Right lobe of liver (tissue), 6 donors: ENCODE measurements at places on chromosomes 3 and 15. TPM values are rescaled to one million over a fixed set of nuclear protein-coding genes. Genes with fewer than 3 reads are reported as not detected.

- H3K36me3 ChIP-seq, result no peaks in the 10 kb centered on the region
- H3K27ac ChIP-seq, result no peak overlapping the region
- H3K27me3 ChIP-seq, result no peaks in the 10 kb centered on the region
- H3K4me1 ChIP-seq, result no peaks in the 10 kb centered on the region
- DNase-seq, result no peak
These were observed 115.3 kb downstream of the MECOM start for GRCh38 chr3:169548194-169548593.

- H3K4me1 ChIP-seq, result no peaks in the 10 kb centered on the region
- H3K27ac ChIP-seq, result peak overlapping the region; percentile 54
- no peak overlapping the region for H3K4me3 ChIP-seq
- no peaks in the 10 kb centered on the region for H3K27me3 ChIP-seq
These were observed 59.8 kb downstream of the SH3BP5 start for GRCh38 chr3:15272426-15273196.

DNA sequence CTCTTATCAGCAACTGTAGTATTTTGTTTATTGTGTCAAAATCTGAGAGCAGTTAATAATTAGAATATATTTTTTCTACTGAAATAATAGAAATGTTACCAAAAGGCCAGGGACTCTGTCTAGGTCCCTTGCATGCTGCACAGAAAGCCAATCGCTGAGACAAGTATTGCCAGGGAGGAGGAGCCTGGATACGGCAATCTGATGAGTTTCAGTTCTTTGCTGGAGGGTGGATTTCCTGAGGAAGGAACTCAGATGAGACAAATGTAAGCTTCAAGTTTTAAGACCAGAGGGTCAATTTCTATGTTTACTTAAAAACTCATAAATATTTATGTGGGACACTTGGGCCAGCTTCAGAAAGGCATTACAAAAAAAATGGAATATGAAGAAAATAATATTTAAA is 252.2 kb downstream of the GABRG3 start:
- H3K27me3 ChIP-seq, result no peaks in the 10 kb centered on the region
- H3K27ac ChIP-seq, result no peak overlapping the region
- no peaks in the 10 kb centered on the region for H3K4me1 ChIP-seq
- H3K4me3 ChIP-seq, result no peak overlapping the region
- no peaks in the 10 kb centered on the region for H3K36me3 ChIP-seq
- no peak for DNase-seq

DNA sequence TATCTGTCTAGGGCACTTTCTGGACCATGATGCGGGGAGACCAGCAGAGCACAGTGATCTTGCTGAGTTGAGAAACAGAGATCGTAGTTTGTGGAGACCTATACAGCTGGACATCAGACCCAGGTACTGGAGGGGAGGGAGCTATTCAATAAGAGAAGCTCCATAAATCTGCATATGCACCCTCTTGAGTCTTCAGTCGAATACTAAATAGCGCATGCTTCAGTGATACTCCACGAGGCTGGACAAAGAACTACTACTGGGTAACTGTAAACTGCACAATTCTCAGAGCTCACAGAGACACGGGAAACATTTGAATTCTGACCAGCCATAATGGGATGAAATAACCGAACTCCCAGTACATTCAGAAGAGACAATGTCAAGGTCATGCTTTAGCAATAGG is 49.7 kb downstream of the MINAR1 start:
- no peaks in the 10 kb centered on the region for H3K4me1 ChIP-seq
- no peak overlapping the region for H3K27ac ChIP-seq
- H3K36me3 ChIP-seq, result no peaks in the 10 kb centered on the region
- DNase-seq, result no peak

GRCh38 chr15:70781236-70781635 is 17.9 kb upstream of the UACA start:
- no peak for DNase-seq
- H3K27ac ChIP-seq, result no peak overlapping the region
- H3K4me1 ChIP-seq, result no peaks in the 10 kb centered on the region
- no peak overlapping the region for H3K4me3 ChIP-seq
- H3K27me3 ChIP-seq, result no peaks in the 10 kb centered on the region

- no peaks in the 10 kb centered on the region for H3K36me3 ChIP-seq
- peak overlapping the region; percentile 70 for H3K4me3 ChIP-seq
- peak overlapping the region; percentile 58 for H3K27ac ChIP-seq
- H3K27me3 ChIP-seq, result no peaks in the 10 kb centered on the region
These were observed 13.1 kb downstream of the TNK2 start for GRCh38 chr3:195895078-195895860.

DNA sequence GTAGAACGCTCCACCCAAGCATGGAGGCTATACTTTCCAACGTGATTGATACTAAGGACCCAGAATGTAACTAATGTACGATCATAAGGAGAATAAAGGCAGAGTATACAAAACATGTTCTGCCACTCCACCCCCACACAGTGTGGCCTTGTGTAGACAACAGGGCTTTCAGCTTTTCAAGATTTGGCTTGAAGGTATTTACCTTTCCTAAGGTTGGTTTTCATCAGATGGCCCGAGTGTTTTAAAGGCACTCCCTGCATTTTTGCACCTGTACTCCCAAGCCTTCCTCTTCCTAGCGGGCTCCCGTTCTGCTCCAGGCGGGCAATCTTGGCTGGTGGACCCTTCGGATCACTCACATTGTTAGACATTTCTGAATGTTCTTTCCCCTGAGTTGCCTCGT is 4.6 kb downstream of the SATB1 start:
- H3K36me3 ChIP-seq, result peaks cover 8% of the 10 kb centered on the region
- H3K4me1 ChIP-seq, result no peaks in the 10 kb centered on the region
- H3K27ac ChIP-seq, result no peak overlapping the region
- H3K27me3 ChIP-seq, result no peaks in the 10 kb centered on the region
- H3K4me3 ChIP-seq, result no peak overlapping the region

- H3K27ac ChIP-seq, result no peak overlapping the region
- H3K4me3 ChIP-seq, result no peak overlapping the region
- no peaks in the 10 kb centered on the region for H3K27me3 ChIP-seq
These were observed 45.4 kb downstream of the GRK7 start for GRCh38 chr3:141808586-141808985.

- H3K4me1 ChIP-seq, result peaks cover 4% of the 10 kb centered on the region
- DNase-seq, result peak; percentile 57
- peak overlapping the region; percentile 82 for H3K4me3 ChIP-seq
- no peaks in the 10 kb centered on the region for H3K36me3 ChIP-seq
- peak overlapping the region; percentile 98 for H3K27ac ChIP-seq
- no peaks in the 10 kb centered on the region for H3K27me3 ChIP-seq
These were observed 461 bp downstream of the XRN1 start for GRCh38 chr3:142447301-142447851.

DNA sequence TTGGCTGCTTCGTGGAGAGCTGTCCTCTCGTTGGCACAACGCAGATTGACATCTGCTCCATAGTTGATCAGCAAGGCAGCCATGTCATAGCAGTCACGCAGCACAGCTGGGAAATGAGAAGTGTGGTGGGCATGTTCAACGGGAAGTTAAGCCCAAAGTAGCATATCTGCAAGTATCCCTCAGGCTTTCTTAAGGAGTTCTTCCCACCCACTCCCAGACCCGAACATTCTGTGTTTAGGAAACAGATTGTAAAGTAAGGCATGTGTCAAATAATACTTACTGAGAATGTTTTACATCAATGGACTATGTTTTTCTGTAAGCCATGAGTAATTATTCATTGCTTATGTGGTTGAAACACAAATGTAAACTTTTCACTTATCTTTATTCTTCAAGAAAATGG is 9.2 kb downstream of the ASB14 start:
- peaks cover 2% of the 10 kb centered on the region for H3K4me1 ChIP-seq
- H3K27ac ChIP-seq, result no peak overlapping the region
- DNase-seq, result no peak
- H3K27me3 ChIP-seq, result no peaks in the 10 kb centered on the region

DNA sequence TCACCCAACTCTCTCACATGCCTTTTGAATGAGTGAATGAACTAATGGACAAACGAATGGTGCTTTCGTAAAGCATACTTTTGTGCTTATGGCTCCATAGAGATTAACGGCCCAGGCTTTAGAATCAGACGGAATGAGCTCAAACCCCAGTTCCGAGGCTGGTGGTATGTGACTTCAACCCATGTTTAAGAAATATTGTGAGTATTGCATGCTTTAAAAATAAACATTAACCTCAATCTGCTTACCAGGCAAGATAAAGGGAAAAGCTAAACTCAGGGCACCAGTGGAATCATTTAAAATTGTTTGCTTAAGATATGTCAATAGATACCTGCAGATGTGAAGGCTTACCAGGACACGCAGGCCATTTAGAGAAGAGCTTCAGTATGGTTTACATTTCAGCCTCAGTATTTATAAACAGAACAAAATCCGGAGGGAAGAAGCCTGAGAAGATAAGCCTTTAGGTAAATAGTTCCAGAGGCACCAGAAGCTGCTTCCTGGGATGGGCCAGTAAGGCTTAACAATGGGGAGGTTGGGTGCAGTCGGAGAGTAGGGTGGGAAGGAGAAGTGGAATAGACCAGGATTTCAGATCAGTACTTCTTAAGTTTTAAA is 186.4 kb downstream of the ADAMTS9 start:
- no peak overlapping the region for H3K4me3 ChIP-seq
- H3K27ac ChIP-seq, result no peak overlapping the region

- no peaks in the 10 kb centered on the region for H3K4me1 ChIP-seq
- no peak for DNase-seq
- no peak overlapping the region for H3K4me3 ChIP-seq
These were observed 165.8 kb downstream of the ERC2 start for GRCh38 chr3:56302417-56302816.

- no peak for DNase-seq
- H3K4me3 ChIP-seq, result no peak overlapping the region
- H3K27ac ChIP-seq, result no peak overlapping the region
- no peaks in the 10 kb centered on the region for H3K27me3 ChIP-seq
These were observed 150.0 kb downstream of the GHSR start for GRCh38 chr3:172298247-172298646.

DNA sequence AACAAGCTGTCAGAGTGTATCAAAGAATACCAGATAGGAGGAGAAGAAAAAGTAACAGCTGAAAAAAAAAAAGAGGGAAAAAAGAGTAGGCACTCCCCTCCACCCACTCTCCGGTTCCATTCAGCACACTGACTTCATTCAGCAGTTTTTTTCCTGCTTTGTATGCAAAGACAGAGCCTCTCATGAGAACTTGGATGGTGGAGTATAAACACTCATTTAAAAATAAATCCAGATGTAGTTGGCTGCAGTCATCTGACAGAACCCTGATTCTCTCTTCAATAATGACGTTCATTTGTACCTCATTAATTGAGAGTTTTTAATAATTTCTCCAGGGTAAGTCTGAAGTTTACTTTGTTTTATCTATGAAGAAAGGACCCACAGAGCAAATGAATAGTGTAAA is 81.0 kb downstream of the TMEM108 start:
- H3K27me3 ChIP-seq, result no peaks in the 10 kb centered on the region
- DNase-seq, result no peak
- no peaks in the 10 kb centered on the region for H3K36me3 ChIP-seq
- no peaks in the 10 kb centered on the region for H3K4me1 ChIP-seq
- no peak overlapping the region for H3K27ac ChIP-seq

- H3K36me3 ChIP-seq, result no peaks in the 10 kb centered on the region
- H3K27ac ChIP-seq, result no peak overlapping the region
- no peaks in the 10 kb centered on the region for H3K27me3 ChIP-seq
- no peaks in the 10 kb centered on the region for H3K4me1 ChIP-seq
- no peak overlapping the region for H3K4me3 ChIP-seq
These were observed 82.6 kb downstream of the RPLP1 start for GRCh38 chr15:69535101-69535638.

DNA sequence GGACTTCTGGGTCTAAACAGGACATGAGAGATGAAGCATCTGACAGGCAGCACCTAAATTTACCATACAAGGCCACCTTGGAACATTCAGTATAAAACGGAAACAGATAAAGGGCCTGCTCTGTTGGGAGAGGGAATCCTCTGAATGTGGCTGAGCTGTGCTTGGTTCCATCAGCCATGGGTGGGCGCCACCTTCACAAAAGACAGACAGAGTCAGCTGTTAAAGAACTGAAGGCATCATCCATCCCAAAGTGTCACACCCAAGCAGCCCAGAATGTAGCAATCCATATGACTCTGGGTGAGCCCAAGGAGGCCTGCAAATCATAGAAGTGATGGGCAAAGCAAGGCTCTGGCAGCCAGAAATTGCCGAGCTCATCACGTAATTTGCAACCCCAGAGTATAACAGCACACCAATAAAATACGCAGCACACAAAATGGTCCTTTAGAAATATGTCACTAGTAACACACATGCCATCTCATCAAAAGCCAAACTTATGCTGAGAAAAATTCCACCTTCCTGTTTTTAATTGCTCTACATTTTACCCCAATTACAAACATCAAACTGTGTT is 24.8 kb upstream of the RBP1 start:
- no peak overlapping the region for H3K27ac ChIP-seq
- no peak for DNase-seq
- no peaks in the 10 kb centered on the region for H3K27me3 ChIP-seq
- no peak overlapping the region for H3K4me3 ChIP-seq

DNA sequence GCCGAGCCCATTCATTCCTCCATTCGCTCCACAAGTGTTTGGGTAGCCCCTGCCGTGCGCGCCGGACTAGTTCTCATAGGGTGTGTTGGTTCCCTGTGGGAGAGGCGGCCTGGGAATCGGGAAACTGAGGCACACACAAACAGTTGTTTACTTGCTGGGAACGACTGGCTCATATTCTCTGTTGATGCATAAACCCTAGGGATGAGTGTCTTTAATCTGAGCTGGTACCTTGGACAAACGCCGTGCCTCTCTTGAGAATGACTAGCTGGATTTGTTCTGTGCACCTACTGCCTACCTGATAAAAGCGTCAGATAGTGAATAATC is 737 bp downstream of the DNAJA4 start:
- H3K4me3 ChIP-seq, result peak overlapping the region; percentile 47
- H3K4me1 ChIP-seq, result no peaks in the 10 kb centered on the region
- no peaks in the 10 kb centered on the region for H3K36me3 ChIP-seq
- DNase-seq, result no peak
- H3K27ac ChIP-seq, result no peak overlapping the region

DNA sequence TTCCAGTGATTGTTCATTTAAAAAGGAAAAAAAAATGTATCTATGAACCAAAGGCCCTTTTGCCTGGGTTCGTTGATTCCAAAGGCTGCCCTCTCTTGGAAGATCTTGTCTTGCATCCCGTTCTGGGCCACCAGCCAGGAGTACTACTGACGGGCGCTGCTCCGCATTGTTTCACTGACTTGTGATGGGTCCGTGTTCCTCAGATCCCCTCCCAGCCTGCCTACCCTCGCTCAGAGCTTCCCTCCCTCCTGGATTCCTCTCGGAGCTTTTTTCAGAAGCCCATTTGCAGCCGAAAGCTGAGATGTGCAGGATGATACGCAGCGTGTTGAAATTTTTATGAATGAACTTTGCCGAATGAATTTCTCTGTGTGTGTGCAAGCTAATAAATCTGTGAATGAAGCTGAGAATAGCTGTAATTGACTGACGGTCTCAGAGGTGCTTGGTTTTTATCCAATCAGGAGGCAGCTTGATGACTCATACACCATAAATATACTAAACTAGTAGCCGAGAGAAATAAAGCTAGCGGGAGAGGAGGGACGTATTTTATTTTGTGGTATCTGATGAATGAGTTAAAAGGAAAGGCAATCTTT is at the start of gene SHC4:
Gene SHC4, minus strand, starts transcription at position 396 of the 590 bp plus-strand sequence. CDS start 904 bp downstream, outside the sequence.
- H3K27ac ChIP-seq, result no peak within 1 kb of the TSS
- peak within 1 kb of the TSS; percentile 45 for H3K4me3 ChIP-seq
- peak; percentile 65 for DNase-seq
- no peaks in the 10 kb centered on the region for H3K36me3 ChIP-seq

The ECE2 gene
- total RNA-seq, result not detected

The GRIP2 gene
- 0.33 TPM for total RNA-seq

The RMDN3 gene
- total RNA-seq, result 33.0 TPM

The UQCC5 gene
- 2.8 TPM for total RNA-seq

The PPP1R14D gene
- not detected for total RNA-seq

The ISLR gene
- total RNA-seq, result 9.9 TPM

The CCR1 gene
- total RNA-seq, result 2.0 TPM
